ENCODE measurements at places on chromosomes 12 and 14.

- DNase-seq, result no peak
These were observed 189.6 kb upstream of the RPL10L start for GRCh38 chr14:46840944-46841720.

GRCh38 chr12:110739894-110740293 lies 2.8 kb downstream of the PPP1CC start:
- DNase-seq, result no peak

DNA sequence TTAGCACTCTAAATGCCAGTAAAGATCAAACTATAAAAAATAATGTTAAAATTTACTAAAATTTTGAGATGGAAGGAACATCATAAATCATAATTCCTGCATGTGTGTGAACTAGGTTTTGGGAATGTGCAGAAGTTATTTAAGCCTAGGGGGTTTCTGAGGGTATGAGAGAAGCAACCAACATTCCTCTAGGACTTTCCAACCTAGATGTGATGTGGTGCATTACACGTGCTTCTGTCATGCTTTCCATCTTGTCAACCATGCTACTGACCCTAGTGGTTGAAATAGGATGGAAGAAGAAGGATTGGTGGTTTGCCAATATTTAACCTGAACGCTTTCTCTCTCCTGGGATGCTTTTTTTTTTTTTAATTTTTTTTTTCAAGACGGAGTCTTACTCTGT lies 209.3 kb downstream of the AEBP2 start:
- DNase-seq, result no peak

GRCh38 chr12:11673666-11674461 lies 24.4 kb downstream of the ETV6 start:
- DNase-seq, result no peak

DNA sequence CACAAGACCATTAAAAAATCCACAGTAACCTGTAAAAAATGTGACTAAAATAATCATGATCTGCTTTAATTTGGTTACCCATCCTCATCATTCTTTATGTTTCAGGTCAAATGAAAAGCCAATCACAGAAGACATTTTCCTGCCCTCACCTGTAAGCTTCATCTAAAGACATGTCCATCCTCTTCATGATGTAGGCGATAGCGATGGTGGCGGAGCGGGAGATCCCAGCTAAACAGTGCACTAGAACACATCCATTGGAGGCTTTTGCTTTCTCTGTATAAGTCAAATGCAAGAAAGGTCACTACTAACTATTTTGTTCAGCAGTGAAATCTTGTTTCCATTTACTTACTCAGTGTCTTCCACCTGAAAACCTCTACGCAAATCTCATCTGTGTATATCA lies 82.6 kb downstream of the DUSP16 start:
- DNase-seq, result no peak

DNA sequence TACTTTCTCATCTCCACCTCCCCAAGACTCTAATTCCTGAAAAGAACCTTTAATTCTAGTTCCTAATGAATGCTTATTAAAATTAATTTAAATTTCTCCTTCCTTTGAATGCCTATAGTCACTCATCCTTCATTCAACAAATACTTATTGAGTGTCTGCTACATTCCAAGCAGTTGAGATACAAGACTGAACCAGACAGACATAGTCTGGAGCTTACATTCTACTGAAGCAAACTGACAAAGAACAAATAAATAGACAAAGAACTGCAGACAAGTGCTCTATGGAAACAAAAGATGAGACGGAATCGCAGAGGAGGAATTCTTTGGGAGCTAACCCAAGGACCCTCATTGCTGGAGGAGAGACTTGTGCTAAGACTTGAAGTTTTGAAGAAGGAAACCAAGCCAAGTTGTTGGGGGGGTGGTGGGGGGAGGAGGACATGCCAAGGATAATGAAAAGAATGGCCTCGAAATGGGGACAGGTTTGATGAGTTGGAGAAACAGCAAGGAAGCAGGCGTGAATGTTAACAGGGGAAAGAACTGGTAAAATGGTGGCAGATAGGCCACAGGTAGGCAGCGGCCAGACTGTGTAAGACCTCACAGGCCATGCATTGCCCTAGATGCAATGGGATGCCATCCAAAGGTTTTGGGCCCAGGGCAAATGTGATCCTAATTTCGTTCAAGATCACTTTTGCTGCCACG lies 9.7 kb upstream of the TDG start:
- no peak for DNase-seq
